ENCODE measurements at places on chromosomes 4 and X. TPM values are rescaled to one million over a fixed set of nuclear protein-coding genes. Genes with fewer than 3 reads are reported as not detected.

TASL gene
- total RNA-seq, result 3.5 TPM

DNA sequence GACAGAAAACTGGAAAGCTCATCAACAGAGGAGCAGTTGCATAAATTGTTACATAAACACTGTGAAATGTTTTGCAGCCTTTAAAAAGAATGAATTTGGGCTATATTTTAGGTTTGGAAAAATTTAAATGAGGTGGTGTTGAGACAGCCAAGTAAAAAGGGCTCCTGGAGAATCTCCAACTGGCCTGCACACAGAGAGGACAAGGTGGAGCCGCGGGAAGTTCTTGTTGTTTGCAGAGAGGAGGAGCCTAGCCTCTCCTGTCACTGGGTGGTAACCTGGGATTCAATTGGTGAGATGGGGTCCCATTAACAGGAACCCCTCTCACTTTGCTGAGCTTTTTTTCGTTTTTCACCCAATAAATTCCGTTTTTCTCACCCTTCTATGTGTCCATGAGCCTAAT is 13.4 kb downstream of the GIMD1 start:
- DNase-seq, result no peak

DNA sequence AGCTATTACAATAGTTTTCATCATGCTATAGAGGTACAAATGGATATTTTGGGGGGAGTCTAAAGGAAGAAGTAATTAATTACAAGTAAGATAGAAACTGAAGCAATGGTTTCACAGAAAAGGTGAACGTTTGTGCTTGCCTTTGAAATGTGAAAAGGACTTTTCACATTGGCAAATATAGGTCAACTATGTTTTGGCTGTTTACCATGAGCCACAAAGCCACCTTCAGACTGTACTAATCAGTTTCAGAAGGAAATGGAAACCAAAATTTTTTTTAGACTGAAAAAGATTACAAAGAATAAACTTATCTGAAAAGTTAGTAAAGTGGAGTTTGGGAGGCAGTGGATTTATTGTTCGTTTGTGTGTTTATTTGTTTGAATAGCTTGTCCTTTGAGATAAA is 32.1 kb downstream of the SYTL5 start:
- DNase-seq, result no peak

DNA sequence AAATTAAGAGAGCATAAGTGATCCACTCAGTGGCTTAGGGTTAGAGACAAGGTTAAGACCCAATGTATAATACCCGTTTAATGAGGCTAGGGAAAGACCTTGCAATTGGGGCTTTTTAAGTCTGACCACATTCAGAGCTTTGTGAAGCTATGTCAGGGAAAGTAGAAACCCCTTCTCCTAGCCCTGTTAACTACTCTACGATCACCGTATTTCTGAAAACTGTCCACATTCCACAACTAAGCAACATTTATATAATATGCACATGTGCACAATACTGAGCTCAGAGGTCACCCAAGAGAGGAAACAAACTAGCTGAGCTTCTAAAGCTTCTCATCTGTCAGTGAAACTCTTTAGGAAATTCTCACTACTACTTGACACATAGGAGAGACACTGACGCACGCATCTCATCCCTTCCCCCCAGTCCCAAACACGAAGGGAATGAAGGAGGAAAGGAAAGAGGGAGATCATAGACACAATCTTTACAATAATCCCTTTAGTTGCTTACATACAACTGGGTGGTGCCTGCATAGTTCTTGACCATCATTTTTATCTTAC is 56.2 kb downstream of the METTL14 start:
- DNase-seq, result no peak

DNA sequence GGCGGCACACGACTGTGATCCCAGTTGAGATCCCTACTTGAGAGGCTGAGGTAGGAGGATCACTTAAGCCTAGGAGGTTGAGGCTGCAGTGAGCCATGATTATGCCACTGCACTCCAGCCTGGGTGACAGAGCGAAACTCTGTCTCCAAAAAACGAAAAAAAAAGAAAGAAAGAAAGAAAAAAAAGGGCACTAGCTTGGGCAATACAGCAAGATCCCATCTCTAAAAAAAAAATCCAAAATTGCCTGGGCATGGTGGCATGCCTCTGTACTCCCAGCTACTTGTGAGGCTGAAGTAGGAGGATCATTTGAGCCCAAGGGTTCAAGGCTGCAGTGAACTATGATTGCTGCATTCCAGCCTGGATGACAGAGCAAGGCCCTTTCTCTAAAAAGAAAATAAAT is 10.7 kb upstream of the KLHL15 start:
- DNase-seq, result no peak

AMTN gene
- total RNA-seq, result not detected

DMRTC1 gene
- total RNA-seq, result not detected

- DNase-seq, result no peak
Observed at GRCh38 chr4:8238036-8238511, 31.5 kb upstream of the HTRA3 start.

TMPRSS11E gene
- total RNA-seq, result not detected

- DNase-seq, result no peak
Observed at GRCh38 chrX:42686706-42687105, 91.3 kb downstream of the PPP1R2C start.

All from liver (tissue), 10 donors.